ENCODE measurements at places on chromosomes 7 and 10. TPM values are rescaled to one million over a fixed set of nuclear protein-coding genes. Genes with fewer than 3 reads are reported as not detected.

LRRD1 gene
- not detected for total RNA-seq

CTBP2 gene
- total RNA-seq = 78.9 TPM

AVL9 gene
- 11.3 TPM for total RNA-seq

H2BK1 gene
- total RNA-seq = not detected

OPN1SW gene
- total RNA-seq = not detected

- no peak for DNase-seq
Measured at GRCh38 chr10:51564896-51565510, 134.4 kb downstream of the CSTF2T start.

DNA sequence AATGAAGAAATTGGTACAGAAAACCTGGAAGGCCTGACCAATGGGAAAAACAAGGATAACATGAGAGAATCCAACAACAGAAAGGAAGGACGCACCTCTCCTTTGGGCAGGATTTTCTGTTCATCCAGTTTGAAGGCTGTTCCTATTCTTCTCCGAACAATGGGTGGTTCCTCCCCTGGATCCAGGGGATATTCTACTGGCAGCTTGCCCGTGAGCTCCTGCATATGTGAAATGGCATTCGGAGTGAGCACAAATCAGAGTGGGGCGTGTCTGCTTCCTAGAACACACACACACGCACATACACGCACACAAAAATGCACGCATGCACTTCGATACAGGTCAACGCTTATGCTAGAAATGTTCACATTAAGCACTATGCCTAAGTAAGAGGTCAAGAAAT is 83.5 kb downstream of the PRPF18 start:
- DNase-seq = no peak

DNA sequence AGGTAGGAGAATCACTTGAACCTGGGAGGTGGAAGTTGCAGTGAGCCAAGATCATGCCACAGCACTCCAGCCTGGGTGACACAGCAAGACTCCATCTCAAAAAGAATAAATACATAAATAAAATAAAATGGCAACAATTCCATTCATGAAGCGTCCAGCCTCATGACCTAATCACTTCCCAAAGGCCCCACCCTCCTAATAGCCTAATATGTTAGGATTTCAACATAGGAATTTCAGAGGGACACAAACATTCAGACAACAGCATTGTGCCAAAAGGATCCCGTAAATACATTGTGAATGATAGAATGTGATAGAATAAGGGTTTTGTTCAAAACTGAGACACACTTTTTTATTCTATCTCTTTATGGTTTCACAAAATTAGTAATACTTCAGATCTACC is 90.3 kb downstream of the FAM107B start:
- DNase-seq = no peak

GRCh38 chr7:1851721-1852516 is 181.8 kb downstream of the ELFN1 start:
- no peak for DNase-seq

- no peak for DNase-seq
Measured at GRCh38 chr7:29831705-29832104, 25.4 kb downstream of the WIPF3 start.

DNA sequence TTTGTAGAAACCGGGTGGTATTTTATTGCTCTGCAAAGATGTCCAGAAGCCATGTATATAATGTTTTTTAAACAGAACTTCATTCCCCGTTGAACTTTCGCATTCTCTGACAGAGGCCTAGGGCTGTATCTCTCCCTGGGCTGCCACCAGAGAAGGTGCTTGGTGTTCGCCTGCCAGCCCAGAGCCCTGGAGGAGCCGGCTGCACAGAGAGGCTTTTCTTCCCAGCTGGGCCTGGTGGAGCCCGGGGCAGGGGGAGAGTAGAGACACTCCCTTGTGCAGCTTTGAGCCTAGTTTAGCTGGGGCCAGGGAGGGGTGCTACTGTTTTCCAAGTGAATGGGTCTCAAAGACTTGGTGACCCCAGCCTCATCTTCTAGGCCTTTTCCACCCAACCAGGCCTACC is 13.6 kb upstream of the TRIM8 start:
- DNase-seq = no peak

DNA sequence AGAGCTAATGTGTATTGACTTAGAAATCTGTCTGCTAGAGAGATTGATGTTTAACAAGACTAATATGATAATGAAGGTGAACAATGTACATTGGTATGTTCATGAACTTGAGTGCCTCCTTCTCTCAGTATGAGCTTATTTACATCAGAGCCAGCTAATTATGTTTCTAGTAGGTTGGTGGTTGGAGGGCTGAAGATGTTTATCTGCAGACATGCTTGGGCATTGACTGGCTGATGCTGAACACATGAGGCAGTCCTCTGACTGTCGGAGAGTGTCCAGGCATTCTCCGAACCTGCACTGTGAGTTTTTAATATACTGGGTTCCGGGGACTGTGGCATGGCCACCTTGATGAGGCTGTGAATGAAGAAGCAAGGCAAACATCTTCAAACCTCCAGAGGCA is 47.5 kb downstream of the BMPER start:
- no peak for DNase-seq

DNA sequence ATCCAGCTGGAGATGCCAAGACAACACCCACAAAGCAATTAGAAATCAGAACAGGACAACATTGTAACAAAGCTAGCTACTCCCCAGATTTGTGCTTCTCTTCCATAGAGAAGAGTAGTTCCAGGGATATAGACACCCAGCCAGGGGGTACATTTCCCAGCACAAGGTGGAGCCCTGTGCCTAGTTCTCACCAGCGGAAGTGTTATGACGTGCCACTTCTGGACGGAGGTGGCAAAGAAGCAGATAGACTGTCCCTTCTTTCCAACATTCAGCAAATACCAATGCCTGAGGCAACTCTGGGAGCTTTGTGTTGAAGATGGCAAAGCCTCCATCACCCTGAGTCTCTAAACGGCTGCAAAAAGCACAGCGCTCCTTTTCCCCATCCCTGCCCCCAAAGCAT is 23.4 kb upstream of the GSAP start:
- peak; percentile 65 for DNase-seq

DNA sequence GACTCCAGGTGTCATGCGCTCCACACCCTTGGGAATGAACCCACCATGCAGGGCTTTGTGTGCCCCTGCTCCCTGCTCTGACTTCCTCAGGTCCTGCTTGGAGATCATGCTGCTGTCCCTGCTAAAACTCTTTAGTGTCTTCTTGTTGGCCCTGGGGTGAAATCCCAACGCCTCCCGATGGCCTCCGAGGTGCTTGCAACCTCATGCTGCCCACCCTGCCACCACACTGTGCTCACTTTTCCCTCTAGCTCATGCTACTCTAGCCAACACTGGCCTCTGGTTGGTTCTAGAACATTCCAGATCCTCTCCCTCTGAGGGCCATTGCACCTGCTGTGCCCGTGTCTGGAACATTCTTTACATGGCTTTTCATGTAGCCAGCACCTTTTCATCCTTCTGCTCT is 227.7 kb downstream of the ADAM12 start:
- no peak for DNase-seq

GRCh38 chr10:11245510-11245909 is 227.8 kb downstream of the CELF2 start:
- DNase-seq = no peak

DNA sequence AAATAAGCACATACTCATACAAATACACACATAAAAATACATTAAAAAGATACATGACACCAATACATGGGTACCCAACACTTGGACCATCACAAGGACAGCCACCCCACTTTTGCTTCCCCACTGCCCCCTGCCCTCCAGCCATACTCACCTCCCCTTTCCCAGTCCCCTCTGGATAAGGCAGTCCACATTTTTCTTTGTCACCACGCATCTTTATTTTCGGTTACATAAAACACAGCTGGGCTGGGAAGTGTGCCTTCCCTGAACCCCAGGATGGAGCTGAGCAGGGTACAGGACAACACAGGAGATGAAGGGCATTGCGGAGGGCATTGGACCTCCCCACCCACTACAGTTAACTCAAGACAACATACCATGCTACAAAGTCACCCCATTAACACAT is 1.1 kb upstream of the HOXA3 start:
- no peak for DNase-seq

DNA sequence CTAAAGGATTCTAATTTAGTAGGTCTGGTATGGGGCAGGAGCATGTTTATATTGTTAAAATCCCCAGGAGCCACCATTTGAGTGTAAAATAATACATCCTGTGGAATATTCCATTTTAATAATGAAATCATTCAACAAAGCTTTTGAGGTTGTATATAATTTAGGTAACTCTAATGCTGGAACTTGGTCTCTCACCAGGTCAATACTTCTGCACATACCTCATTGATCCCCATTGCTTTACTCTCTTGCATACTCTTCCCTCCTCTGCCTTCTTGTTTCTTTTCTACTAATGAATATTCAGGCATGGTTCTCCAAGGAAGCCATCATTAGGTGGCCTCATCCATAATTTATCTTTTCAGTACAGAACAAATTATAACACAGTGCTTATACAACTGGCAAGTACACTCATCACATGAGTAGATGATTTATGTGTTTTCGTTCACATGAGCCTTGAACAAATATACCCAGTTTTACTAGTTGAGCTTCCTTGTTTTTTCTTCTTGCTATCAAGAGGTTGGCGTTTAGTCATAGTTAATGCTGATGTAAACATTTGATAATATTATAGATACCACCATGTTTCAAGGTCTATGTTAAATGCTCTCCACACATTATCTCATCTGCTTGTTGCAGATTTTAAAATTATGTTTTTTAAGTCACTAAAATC is 7.2 kb downstream of the PALS2 start:
- peak; percentile 69 for DNase-seq
